ENCODE measurements at places on chromosomes 16 and 17. TPM values are rescaled to one million over a fixed set of nuclear protein-coding genes. Genes with fewer than 3 reads are reported as not detected.

GRCh38 chr17:59234631-59235030 is 14.3 kb downstream of the GDPD1 start:
- H3K27ac ChIP-seq, result no peak overlapping the region
- no peaks in the 10 kb centered on the region for H3K27me3 ChIP-seq
- H3K4me3 ChIP-seq, result no peak overlapping the region
- DNase-seq, result no peak

DNA sequence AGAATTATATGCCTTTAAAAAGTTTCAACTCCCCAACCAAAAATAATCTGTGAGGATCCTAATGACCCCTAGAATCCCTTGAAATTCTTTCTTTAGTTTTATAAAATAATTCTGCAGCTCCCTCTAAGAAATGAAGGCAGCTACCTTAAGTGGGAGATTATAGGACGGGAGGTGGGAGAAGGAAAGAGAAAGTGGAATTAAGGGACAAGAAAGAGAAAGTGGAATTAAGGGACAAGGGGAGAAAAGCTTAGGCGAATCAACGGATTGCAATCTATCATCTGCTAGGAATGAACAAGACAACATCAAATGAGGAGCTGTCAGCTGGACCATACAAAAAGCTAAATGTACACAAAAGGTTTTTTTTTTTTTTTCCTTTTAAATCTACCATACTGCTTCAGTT is 262.0 kb downstream of the ZFHX3 start:
- peaks cover 30% of the 10 kb centered on the region for H3K27me3 ChIP-seq
- H3K36me3 ChIP-seq, result peaks cover 8% of the 10 kb centered on the region
- peaks cover 37% of the 10 kb centered on the region for H3K4me1 ChIP-seq
- no peak overlapping the region for H3K27ac ChIP-seq
- DNase-seq, result no peak

GRCh38 chr17:72462814-72463213 is 342.0 kb downstream of the SOX9 start:
- H3K27ac ChIP-seq, result no peak overlapping the region
- no peak overlapping the region for H3K4me3 ChIP-seq

The SLC38A8 gene
- not detected for total RNA-seq

The ALDH3A1 gene
- not detected for total RNA-seq
